ENCODE measurements at places on chromosomes 2 and 18. TPM values are rescaled to one million over a fixed set of nuclear protein-coding genes. Genes with fewer than 3 reads are reported as not detected.

DNA sequence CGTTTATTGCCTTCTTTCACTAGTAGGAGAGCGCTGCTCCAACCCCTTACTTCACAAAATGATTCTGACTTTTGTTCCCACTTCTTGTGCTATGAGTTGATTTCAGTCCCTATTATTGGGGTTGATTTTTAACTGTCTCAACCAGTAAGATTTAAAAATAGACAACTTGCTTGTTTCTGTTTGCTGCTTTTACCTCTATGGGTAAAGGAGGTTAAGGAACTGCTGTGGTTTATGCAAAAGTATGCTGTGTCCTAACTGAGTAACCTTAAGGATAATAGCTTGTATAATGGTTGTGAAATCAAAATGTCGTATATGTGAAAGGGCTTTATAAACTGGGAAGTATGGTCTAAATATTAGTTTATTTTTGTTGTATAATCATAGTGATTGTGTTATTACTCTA, 22.6 kb downstream of the ALMS1 start:
- DNase-seq = no peak

CDK15 gene
- total RNA-seq = 1.8 TPM

- no peak for DNase-seq
These were observed 12.6 kb downstream of the CAPN10 start for GRCh38 chr2:240599141-240599583.

- no peak for DNase-seq
These were observed 19.5 kb downstream of the RBM44 start for GRCh38 chr2:237818066-237818473.

KCNK3 gene
- 2.5 TPM for total RNA-seq

SH3RF3 gene
- total RNA-seq = 20.1 TPM

GRCh38 chr2:177327009-177327408, 62.5 kb upstream of the NFE2L2 start:
- DNase-seq = no peak

GRCh38 chr2:160402997-160403979, 90.3 kb downstream of the RBMS1 start:
- DNase-seq = no peak

- no peak for DNase-seq
These were observed 10.9 kb downstream of the TMEM87B start for GRCh38 chr2:112065966-112066365.

SLC16A14 gene
- total RNA-seq = 2.8 TPM

REV1 gene
- total RNA-seq = 79.5 TPM

Measured in testis (tissue), 5 donors.